ENCODE measurements at places on chromosomes 7 and 10.

DNA sequence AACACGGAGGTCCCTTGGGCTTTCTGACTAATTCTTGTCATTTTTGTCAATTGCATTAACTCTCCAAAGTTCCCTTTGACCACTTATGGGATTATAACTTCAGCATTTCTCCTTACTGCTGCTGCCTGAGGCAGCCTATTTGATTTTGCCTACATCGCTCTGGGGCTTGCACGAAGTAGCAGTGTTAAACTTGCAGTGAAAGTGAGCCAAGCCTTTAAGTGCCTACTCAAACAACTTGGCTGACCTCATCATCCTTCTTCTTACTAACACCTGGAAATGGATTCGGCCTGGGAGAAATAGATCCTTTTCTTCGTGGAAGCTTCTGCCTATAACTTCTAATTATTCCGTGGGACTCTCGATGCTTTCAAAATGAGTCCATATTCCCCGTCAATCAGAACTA lies 76.6 kb downstream of the DGKB start:
- DNase-seq, result no peak

DNA sequence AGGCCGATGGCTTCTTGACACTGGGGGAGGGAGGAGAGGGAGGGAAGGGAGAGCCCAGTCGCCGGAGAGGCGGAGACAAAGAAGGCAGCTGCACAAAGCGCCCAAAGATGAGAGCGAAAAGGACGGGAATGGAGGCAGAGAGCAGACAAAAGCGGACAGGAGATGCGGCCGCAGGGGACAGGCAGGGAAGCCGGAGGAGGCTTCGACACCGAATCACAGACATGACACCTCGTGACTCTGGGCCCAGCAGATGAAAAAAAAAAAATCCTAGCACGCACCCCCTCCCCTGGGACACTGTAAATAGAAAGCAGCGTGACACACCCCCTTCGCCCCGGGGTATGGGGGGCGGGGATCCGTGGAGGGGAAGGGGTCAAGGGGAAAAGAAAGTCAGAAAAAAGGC lies 976 bp downstream of the NAT16 start:
- no peak for DNase-seq

DNA sequence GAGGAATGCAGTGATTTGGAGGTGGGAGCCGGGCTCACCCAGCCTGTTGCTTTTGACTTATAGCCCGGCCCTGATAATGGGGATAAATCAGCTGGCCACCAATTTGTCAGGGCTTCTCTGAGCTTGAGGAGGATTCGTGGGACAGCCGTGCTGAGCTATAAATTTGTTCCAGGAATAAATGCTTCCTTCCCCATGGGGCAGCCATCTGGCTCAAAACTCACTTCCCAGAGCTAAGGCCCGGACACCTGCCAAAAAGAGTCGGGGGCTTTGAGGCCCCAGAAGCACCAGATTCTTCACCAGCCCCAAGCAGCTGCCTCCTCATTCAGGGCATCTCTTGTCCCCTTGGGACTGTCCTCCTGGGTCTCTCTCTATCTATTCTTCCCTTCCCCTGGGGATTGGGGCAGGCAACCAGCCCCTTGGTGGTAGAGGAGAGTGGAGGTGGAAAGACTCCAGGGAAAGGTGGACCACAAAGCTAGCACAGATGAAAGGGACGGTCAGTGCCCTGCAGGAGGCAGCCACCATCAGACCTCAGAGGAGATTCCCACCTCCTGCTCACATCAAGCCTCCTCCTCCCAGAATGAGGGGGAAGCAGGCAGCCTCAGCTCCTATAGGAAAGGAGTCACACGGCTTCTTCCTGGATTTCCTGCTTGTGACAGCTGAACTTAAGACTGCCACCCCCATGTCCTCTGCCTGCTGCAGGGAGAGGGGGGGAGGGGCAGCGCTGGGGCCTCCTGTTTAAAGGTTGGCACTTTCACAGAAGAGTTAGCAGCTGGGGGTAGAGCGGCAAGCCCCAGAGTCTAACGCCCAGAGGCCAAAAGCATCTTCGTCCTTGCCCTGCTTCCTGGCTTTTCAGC lies 44.2 kb upstream of the LRRC4 start:
- DNase-seq, result no peak

DNA sequence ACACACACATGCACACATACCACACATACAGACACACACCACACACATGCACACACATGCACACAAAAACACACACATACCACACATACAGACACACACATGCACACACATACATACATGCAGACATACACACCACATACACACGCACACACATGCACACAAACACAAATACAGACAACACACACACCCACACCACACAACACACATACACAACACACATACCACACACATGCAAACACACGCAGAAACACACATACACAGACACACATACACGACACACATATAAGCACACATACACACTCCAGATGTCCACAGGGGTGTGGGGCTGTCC lies 60.1 kb upstream of the PPP2R2D start:
- no peak for DNase-seq
